ENCODE measurements at places on chromosomes 16 and 17.

GRCh38 chr17:913207-913606 lies 66.4 kb downstream of the NXN start:
- no peak for DNase-seq

- no peak for DNase-seq
Observed at GRCh38 chr17:12250973-12251372, 230.3 kb downstream of the MAP2K4 start.

- peak; percentile 61 for DNase-seq
Observed at GRCh38 chr16:78957317-78958100, 643.0 kb downstream of the MAF start.

- no peak for DNase-seq
Observed at GRCh38 chr17:62090021-62090824, 25.1 kb upstream of the MED13 start.

DNA sequence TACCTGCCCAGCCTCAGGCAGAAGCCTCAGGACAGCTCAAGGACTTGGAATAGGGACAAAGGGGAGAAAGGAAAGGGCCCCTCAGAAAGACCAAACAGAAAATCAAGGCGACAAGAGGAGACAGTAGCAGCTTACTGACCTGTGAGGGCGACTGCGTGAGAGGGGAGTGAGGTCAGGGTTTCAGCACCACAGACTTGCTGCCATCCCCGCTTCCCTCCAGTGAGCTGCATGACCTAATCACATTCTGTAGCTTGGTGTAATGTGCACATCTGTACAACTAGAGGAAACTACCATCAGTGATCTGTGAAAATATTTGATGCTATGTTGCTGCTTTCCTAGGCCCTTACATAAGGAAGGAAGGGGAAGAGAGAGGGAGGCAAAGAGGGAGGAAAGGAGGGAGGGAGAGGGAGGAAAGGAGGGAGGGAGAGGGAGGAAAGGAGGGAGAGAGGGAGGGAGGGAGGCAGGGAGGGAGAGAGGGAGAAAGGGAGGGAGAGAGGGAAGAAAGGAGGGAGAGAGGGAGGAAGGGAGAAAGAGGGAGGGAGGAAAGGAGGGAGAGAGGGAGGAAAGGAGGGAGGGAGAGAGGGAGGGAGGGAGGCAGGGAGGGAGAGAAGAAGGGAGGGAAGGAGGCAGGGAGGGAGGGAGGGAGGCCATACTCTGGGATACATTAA lies 404.9 kb upstream of the CDH5 start:
- no peak for DNase-seq

Measured in NCI-H345 (cell line).